ENCODE measurements at places on chromosomes 6 and 20. TPM values are rescaled to one million over a fixed set of nuclear protein-coding genes. Genes with fewer than 3 reads are reported as not detected.

The PBOV1 gene
- total RNA-seq: not detected

The SLC35D3 gene
- not detected for total RNA-seq

The CAGE1 gene
- total RNA-seq: 0.17 TPM

The RIPPLY2 gene
- not detected for total RNA-seq

The RIMS1 gene
- not detected for total RNA-seq

The PPP1R3G gene
- 0.17 TPM for total RNA-seq

The UBR2 gene
- 38.6 TPM for total RNA-seq

The C6orf58 gene
- total RNA-seq: not detected

The SNAP91 gene
- not detected for total RNA-seq

The FAXC gene
- not detected for total RNA-seq

The TEAD3 gene
- 0.19 TPM for total RNA-seq

The XKR7 gene
- total RNA-seq: not detected

DNA sequence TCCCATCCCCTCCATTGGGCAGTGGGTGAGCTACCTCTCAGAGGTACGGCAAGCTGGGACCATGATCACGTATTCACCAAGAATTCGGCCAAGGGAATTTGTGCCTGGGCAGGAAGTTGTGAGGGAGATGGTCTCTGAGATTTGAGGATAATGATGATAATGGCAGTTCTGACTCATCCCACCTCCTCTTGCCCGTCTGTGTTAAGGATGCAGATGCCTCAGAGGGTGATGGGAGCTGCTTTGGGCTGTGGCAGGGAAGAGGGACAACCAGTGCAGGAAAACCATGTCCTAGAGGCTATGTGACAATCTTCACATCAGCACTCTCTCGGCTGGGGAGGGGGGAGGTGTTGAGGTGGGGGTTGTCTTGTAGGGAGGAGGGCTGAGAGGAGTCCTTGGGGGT, 4.3 kb downstream of the TGM6 start:
- DNase-seq: no peak

DNA sequence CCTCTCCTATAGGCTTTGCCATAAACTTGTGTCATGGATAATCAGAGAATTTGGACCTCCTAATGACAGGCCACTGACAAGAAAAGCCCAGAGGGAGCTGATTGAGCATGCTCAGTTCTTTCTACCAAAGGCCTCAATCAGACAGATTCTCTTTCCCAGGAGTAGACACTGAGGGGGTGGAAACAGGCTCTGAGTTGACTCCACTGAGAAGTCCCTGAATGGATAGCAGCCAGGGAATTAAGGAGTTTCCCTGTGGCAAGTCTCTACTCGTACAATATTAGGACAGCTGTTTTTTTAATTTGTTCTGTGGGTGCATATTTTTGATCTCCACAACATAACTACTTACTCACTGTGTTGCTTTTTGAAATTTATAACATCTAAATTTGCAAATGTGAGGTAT, 63.3 kb downstream of the SLC16A10 start:
- no peak for DNase-seq

DNA sequence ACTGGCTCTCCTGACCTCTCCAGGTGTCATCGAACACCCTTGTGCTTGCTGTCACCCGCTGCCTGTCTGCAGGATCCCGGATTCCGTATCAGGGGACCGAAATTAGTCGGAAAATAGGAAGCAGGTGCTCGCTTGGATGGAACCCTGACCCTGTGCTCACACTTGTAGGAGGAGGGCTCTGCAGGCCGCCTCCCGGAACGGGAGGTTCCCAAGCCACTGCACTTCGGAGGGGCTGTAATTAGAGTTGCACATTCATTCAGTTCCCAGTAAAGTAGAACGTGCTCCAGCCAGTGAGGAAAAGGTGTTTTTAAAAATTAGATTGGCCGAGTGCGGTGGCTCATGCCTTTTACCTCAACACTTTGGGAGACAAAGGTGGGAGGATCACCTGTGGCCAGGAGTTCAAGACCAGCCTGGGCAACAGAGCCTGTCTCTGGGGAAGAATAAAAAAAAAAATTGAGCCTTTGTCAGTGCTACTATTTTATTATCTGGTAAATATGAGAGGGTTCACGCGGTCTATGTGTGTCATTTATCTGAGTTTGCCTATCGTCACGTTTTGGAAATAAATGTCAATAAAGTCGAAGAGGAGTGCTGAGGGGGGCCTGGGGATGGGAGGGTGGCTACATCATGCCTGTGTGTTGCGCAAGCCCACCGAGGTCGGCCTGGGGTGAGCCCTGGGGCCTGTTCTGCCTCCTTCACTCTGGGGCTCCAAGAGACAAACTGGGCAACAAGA, 1.5 kb upstream of the GMEB2 start:
- peak; percentile 68 for DNase-seq

DNA sequence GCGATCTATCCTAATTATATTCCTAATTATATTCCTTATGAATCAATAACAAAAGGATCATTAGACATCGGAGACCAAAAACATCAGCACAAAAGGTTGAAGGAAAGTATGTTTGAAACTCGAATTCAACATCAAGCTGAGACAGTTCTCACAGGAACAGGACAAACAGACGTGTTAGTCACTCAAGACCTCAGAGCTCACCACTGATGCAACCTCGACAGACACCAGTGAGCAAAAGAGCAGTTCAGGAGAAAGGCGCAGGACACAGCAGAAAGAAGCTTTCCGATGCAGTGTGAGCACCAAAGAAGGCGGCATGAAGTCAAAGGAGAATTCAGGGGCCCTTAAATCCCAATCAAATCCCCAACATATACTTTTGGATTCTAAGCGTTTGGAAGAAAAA, 6.3 kb upstream of the RAMACL start:
- DNase-seq: no peak

- DNase-seq: no peak
Observed at GRCh38 chr20:43921227-43921780, 6.7 kb downstream of the TOX2 start.

DNA sequence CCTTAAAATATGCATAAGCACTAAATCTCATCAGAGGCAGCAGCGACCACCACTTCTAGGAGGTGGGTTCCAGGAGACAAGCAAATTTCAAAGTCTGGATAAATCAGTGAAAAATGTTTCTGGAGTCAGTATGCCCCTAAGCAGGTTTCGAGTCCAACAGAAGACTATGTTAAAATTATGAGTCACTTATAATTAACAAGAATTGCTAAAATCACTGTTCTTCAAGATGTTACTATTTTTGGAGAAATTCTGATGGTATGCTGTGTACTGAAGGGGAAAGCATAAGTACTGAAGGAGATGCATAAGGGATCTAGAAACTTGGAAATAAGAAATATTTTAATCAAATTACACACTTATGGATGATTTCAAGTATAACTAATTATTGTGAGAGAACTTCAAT, 58.0 kb downstream of the DTNBP1 start:
- no peak for DNase-seq

GRCh38 chr6:46610862-46611553, 41.6 kb downstream of the CYP39A1 start:
- no peak for DNase-seq

GRCh38 chr6:139852067-139852466, 477.6 kb upstream of the CITED2 start:
- DNase-seq: no peak

- DNase-seq: no peak
Observed at GRCh38 chr6:170345662-170346061, 39.1 kb downstream of the FAM120B start.

- no peak for DNase-seq
Observed at GRCh38 chr6:3518356-3519190, 61.7 kb upstream of the SLC22A23 start.

DNA sequence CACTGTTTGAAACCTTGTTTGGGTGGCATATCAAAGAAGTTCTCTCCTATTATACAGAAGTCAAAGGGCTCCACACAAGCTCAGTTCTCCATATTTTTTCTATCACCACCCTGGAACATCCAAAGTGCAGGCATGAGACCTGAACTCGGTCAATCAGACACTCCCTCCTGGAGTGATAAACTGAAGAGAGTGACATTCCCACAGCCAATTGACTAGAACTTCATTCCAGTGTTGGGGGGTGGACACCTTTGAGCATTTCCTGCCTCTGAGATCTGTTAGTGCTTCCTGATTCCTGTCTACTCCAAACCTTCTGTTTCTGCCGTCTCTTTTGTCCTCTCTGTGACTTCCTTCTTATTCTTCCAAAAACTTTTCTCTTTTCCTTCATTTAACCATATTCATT, 220.7 kb upstream of the NOX3 start:
- no peak for DNase-seq

DNA sequence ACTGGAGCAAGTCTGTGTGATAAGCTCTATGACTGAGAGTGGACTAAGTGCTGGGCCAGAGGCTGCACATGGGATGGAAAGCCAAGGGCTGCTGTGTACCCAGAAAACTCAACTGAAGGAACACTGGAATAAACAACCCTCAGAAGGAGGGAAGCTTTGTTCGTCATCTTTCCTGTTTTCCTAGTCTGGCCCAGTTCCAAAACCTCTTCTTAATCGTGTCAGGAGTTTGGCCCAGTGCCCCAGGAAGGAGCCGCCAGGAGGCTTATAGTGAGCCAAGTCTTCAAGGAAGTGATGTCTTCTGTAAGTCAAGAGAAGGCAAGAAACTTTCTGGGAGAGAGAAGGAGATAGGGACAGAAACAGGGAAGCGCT, 23.3 kb upstream of the TOP1 start:
- no peak for DNase-seq

GRCh38 chr6:125533710-125534397, 215.6 kb upstream of the HEY2 start:
- DNase-seq: no peak

DNA sequence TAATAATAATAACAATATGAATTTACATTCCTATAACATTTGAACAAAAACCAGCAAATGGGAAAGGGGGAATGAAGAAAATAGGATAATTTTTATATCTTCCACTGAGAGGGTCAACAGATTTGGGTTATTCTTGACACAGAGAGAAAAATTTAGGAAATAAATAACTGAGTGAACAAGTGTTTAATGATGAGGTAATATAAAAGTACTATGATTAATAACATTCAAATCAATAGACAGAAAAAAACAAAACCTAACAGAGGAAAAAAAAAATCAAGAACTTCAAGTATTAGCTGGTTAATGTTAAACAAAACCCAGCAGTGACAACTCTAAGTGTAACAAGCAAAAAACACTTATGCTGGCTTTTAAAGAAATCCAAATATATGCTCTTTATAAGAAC, 66.5 kb downstream of the LCA5 start:
- no peak for DNase-seq

- DNase-seq: no peak
Observed at GRCh38 chr6:126041516-126041915, 55.2 kb downstream of the TRMT11 start.

- no peak for DNase-seq
Observed at GRCh38 chr6:163500105-163500504, 85.6 kb downstream of the QKI start.

DNA sequence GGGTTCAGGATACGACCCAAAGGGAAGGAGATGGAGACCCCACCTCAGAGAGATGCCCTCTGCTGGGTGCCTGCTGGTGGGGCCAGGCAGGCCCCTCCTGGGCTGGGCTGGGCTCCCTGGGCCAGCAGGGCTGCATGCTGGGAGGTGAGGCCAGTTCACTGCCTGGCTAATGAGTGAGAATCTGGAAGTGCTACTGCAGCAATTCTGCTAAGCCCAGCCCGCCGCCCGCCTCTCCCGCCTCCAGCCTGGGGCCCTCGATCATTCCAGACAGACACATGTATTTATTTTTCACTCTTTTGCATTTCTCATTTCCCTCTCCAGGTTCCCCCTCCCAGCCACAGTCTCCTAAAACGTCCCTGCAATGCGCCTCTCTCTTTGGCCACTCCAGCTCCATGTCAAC, 79.6 kb downstream of the CDH22 start:
- DNase-seq: no peak

DNA sequence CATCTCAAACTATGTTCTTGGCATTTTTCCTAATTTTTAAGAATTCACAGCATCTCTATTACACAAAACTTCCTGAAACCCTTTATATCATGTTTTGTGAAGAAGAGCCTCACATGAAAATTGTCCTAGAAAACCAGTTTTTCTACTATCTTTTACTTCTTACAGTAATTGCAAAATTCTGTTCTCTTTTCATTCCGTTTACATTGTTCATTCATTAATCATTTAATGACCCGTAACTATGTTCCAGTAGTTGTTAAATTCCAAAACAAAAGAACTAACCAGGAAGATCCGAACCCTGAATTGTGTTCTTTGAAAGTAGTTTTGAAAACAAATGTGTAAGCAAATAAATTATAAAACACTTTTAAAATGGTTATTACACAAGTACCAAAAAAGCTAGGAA, 597.0 kb downstream of the EYS start:
- no peak for DNase-seq

DNA sequence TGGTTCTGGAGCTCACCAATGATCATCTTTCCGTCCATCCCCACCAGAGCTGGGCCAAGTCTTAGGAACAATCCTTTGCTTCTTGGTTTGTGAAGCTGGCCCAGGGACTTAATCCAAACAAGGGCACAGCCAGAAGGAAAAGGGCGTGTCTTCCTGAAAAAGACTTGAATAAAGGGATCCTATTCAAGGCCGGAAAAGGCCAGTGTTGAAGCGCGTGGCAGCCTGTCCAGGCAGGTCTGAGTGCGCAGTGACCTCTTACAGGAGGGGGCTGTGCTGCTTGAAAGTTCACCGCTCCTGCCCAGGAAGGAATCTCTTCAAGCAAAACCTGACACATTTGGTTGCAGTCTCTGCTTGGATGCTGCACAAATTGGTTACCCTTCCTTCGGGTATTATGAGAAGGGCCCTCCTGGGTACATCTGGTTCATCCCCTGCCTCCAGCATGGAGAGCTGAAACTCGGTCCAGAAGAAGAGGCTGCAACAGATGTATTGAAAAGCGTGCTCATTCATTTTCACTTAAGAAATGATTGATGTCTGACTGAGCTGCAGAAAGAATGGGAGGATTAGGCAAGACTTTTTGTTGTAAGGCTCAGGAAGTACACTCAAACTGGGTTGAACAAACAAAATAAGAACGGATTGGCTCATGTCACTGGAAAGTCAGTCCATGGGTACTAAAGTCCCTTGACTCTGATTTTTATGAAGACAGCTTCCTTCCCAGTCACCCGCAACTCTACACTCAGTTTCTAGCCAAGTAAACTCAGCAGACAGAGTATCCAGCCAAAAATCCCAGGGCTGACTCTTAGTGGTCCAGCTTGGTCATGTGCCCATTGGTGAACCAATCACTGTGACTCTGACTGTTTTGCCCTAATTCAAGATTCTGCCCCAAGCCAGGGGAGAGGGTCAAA, 136.3 kb downstream of the TFAP2C start:
- DNase-seq: no peak

- no peak for DNase-seq
Observed at GRCh38 chr6:138726066-138726756, 47.4 kb upstream of the CCDC28A start.

DNA sequence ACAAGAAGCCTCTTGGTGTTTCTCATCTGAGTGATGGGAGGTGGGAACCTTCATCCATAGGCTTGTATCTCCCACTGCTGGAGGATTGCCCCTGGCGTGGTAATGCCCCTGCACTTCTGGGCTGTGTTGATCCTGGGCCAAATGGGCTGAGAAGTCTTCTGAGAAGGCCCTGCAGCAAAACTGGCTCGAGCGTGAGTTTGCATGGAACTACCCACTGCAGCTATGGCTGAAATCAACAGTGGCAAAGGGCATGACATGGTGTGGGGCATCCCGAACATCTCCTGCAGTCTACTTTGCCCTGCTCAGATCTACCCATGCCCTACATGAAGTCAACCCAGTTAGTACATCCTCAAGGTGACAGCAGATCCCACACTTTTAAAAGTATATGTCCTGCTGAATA, 130.6 kb downstream of the NRN1 start:
- no peak for DNase-seq
